ENCODE measurements at places on chromosomes 1 and 21. TPM values are rescaled to one million over a fixed set of nuclear protein-coding genes. Genes with fewer than 3 reads are reported as not detected.

Gene NLRP3
- total RNA-seq, result 1.4 TPM

Gene NCAM2
- total RNA-seq, result 21.9 TPM

Gene AADACL3
- not detected for total RNA-seq

Gene RCAN3
- total RNA-seq, result 50.8 TPM

Gene CCDC181
- 0.32 TPM for total RNA-seq

Gene OR10J1
- total RNA-seq, result not detected

Gene S100A3
- 0.46 TPM for total RNA-seq

- no peak for DNase-seq
These were observed 60.5 kb upstream of the USP25 start for GRCh38 chr21:15669247-15669646.

GRCh38 chr1:206905295-206906164, 8.3 kb downstream of the IL24 start:
- DNase-seq, result no peak

DNA sequence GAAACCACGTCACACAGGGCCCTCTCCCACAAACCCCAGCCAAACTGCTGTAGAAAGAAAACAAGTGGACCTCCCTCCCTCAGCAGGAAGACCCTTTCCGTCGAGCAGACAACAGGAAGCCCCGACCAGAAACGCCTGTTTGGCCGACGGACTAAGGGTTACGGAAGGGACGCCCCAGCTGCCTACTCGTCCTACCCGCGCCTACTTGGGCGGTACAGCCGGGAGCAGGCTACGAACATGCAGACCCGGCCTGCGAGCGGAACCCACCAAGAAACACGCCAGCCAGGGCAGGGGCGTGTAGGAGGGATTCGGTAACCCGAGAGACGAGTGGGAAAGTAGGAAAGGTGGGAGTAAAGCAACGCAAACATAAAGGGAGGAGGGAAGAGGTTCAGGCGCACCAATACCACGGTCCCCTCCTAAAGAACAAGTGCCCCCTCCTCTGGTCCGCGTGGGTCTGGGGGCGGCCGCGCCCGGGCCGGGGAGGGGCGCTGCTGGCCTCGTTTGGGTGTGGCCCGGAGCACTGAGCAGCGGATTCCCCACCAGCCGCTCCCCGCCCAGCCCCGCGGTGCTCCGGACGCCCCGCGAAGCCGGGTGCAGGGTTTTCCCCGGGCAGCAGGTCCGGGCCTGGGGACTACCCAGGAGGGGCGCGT, 450 bp downstream of the S100A10 start:
- DNase-seq, result no peak

DNA sequence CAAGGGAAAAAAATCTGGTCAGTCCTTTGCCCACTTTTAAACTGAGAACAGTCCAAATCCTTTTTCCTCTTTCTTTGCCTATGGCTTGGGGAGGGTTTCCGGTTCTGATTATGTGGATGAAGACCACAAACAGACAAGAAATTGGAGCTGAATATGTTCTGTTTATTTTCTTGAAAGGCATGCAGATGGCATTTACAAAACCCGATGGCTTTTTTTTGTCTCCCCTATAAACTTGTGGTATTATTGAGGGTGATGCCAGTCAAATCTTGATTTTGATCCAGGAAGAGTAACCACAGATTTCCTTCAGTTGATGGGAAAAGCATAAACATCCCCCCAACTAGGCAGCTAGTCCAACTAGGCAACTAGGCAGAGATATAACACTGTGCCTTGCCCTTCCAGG, 38.9 kb downstream of the PLPP3 start:
- no peak for DNase-seq

- DNase-seq, result no peak
These were observed 3.7 kb downstream of the SYT6 start for GRCh38 chr1:114150016-114150415.

- no peak for DNase-seq
These were observed 23.3 kb upstream of the NBL1 start for GRCh38 chr1:19620786-19621185.

DNA sequence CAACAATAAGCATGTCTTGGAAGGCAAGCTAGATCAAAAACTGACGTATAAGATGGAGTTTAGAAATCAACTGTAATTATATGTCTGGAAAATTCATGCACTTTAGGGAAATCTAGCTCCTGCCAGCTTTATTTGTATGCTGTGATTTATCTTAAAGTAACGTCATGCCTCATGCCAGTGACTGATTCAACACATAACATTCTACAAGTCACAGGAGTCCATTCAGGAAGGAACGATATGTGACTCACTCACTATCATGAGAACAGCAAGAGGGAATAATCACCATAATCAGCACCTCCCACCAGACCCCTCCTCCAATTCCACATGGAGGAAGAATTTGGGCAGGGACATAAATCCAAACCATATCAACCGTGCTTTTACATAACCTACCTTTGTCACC, 682.4 kb upstream of the ADAMTS5 start:
- DNase-seq, result no peak

DNA sequence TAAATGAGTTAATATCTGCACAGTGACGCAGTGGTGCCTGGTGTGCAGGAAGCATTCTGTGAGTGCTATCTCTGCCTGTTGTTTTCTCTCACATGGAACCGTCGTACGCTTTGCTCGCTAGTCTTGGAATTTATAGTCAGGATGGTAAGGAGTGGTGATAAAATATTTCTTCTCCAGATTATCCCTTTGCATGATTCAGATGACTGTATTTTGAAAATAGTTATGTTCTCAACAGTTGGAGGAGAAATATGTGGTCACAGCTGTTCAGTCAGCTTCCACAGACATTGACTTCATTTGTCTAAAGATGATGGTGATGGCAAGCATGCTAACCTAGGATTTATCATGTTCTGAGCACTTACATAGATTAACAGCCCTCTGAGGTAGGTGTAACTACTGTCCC, 41.3 kb upstream of the VAMP3 start:
- DNase-seq, result no peak

- no peak for DNase-seq
These were observed 248.8 kb upstream of the USP24 start for GRCh38 chr1:55463814-55464475.

DNA sequence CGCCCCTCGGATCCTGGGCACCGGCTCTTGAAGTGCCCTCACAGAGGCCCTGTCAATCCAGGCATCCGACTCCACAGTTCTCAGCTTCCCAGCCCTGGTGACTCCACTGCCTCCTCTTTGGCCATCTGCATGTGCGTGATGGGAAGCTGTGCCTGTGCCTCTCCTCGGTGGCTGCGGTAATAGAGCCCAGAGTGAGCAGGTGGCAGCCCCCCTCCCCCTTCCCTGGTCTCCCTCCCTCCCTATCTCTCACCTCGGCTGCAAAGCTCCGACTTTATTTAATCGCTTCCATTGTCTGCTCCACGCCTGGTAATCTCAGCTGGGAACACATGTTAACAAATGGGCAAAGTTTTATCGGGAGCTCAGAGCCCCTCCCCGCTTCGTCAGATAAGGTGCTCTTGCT, 91.9 kb downstream of the IGSF21 start:
- DNase-seq, result no peak

- no peak for DNase-seq
These were observed 11.4 kb upstream of the CLDN14 start for GRCh38 chr21:36491209-36491910.

GRCh38 chr1:4090556-4090955, 190.5 kb upstream of the C1orf174 start:
- DNase-seq, result no peak

DNA sequence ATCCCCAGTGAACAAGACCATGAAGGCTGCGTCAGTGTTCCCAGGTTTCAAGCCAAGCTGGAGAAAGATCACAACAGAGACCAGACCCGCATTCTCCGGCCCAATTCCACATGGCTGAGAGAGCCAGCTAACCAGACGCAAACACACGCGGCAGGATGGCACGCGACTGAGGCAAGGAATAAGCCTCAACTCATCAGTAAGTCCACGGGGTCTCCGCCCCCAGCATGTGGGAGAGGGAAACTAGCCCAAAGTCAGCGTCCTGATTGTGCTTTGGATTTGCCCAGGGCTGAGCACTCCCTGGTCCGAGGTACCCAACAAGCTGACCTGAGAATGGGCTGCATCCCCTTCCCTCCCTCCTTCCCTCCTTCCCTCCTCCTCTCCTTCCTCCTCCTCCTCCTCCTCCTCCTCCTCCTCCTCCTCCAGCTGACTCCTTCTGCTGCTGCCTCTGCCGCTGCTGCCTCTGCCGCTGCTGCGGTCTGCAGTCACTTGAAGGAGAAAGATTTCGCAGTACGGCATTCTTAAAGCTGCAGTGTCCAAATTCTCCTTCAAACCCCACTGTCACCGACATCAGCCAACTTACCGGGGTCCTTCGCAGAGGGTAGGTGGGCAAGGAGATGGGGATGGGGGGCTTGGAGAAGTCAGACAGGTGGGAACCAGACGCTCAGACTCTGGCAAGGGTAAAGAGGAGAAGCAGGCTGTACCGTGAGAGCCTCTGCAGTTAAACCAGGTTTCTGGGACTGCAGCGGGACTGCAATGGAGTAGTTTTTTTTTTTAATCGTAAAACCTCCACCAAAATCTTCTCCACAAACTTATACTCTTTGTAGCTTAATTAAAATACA, 33.0 kb upstream of the H6PD start:
- DNase-seq, result no peak

DNA sequence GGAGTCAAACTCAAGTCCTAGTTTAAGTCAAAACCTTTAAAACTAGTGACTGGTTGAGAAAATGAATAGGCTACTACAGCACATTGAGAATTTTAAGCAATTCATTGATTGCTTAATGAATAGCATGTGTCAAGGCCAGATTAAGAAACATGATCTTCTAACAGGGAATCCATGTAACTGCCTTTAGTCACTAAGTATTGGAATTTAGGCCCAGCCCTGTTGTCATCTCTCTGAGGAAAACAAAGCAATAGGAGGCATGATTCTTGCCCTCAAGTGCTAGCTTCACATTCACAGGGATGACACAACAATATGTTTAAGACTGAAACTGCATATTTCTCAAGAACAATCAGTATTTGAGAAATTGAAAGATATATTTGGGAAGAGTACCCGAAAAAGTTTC, 70.0 kb upstream of the PTGS2 start:
- no peak for DNase-seq

Measured in prostate gland (tissue), 2 donors.